ENCODE measurements at places on chromosomes 6 and 20. TPM values are rescaled to one million over a fixed set of nuclear protein-coding genes. Genes with fewer than 3 reads are reported as not detected.

The HLA-DMB gene
- 3.2 TPM for total RNA-seq

GRCh38 chr6:138311268-138311667 is 66.4 kb upstream of the SMIM28 start:
- no peak for DNase-seq

DNA sequence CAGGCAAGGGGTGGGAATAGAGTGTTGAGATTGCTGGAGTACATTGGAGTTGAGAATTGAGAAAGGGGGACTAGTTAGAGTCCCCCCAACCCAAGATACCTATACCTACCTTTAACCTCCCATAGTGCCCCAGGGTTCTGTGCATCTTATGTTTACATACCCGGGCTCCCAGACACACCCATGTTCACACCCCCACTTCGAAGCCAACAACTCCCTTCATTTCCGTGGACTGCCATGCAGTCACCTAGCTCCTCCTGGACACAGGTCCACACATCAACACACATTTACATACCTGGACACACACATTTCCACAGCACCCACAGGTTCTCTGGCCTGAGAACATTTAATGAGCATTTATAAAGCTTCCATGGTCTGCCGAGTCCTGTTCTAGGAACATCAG is 5.1 kb downstream of the TMEM63B start:
- no peak for DNase-seq

- DNase-seq: no peak
Observed at GRCh38 chr20:12098421-12098820, 180.7 kb downstream of the BTBD3 start.

The TAB2 gene
- 52.0 TPM for total RNA-seq

The PPP1R3G gene
- total RNA-seq: 0.25 TPM
